ENCODE measurements at places on chromosomes 2 and 18.

DNA sequence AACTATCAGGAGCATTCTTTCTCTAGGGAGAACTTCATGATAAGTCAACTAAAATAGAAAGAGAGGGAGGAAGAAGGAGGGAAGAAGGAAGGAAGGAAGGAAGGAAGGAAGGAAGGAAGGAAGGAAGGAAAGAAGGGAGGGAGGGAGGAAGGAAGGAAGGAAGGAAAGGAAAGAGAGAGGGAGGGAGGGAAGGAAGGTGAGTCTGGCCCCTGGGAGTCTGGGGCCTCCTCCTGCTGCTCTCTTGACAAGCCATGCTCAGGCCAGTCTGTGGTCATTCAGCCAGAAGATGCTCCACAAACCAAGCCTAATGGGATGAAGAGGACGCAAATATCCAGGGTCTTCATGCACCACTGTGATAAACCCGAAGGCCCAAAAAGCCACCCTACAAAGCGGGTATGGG lies 216.4 kb upstream of the AGAP1 start:
- no peak for DNase-seq

- no peak for DNase-seq
Observed at GRCh38 chr2:126882736-126883665, 15.7 kb upstream of the TEX51 start.

DNA sequence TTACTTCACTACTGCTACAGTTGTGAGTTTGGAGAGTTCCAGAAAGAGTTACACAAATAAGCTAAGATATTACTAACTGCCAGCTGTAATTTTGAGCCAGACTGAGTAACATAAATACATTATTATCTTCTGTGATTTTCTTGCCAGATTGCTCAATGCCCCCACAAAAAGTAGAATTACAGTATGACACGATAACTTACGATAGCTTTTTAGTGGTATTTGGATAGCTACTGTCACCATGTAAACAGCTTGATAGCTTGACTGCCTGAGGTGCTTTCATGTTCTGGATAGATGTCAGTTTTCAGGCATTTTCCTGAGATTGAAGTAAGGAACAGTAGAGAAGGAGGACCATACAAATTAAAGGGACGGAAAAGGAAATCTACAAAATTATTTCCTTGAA lies 533.3 kb downstream of the SOCS6 start:
- DNase-seq, result no peak

- DNase-seq, result no peak
Observed at GRCh38 chr2:120601566-120601965, 134.1 kb upstream of the GLI2 start.

- peak; percentile 30 for DNase-seq
Observed at GRCh38 chr2:11710210-11710609, 36.2 kb upstream of the LPIN1 start.

- no peak for DNase-seq
Observed at GRCh38 chr2:47038656-47039488, 116.2 kb downstream of the STPG4 start.

- DNase-seq, result no peak
Observed at GRCh38 chr2:101036562-101036961, 34.5 kb downstream of the RPL31 start.

- DNase-seq, result no peak
Observed at GRCh38 chr2:225452677-225453076, 53.2 kb downstream of the NYAP2 start.

GRCh38 chr18:64099244-64099643 lies 49.6 kb downstream of the LINC00305 start:
- no peak for DNase-seq

DNA sequence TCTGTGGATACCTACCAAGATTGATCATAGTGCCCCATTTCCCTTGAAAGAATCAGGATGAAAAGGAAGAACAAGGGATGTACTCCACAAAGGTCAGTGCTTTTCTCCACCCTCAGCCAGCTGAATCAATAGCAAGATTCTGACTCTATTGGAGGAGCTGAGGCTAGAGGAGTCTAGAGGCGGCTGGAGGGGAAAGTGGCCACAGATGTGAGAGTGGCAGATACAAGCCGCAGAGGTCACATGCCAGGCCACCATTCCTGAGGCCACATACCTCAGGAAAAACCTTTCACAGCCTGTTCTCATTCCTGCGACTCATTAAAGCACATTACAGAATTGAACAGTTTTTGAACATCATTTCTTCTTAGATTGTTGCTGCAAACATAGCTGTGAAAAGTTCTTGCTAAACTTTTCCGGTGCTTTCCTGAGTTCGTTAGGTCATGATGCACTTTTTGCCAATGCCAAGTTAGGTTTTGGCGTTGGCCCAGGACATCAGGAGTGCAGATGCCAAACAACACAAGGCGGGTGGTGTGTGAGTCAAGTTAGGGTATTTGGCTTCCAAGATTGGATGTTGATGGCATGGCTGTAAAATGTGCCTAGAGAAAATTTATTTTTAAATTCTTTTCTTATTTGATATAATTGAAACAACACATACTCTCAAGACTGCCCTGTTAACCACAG lies 160.7 kb upstream of the SP5 start:
- DNase-seq, result peak; percentile 34

GRCh38 chr2:10136101-10136934 lies 13.8 kb downstream of the RRM2 start:
- no peak for DNase-seq

- peak; percentile 71 for DNase-seq
Observed at GRCh38 chr18:37484983-37485834, 80.4 kb downstream of the CELF4 start.

DNA sequence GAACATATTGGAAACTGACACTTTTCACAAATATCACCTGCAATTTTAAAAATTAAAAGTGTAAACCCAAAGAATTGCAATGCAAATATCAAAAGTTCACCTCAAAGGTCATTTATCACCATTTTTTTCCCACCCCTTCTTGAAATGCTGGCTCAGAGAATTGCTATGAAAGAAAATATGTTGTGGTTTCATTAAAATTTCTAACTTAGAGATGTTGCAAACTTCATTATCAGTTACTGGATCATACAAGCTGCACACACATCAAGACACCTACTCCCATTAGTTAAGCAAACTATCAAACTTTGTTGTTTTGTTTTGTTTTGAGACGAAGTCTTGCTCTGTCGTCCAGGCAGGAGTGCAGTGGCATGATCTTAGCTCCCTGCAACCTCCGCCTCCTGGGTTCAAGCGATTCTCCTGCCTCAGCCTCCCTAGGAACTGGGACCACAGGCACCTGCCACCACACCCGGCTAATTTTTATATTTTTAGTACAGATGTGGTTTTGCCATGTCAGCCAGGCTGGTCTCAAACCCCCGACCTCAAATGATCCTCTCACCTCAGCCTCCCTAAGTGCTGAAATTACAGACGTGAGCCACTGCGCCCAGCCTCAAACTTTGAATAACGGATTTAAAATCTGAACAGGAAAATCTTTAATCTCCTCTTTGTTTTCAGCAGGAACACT lies 37.0 kb downstream of the STK39 start:
- DNase-seq, result no peak

GRCh38 chr18:45663403-45664045 lies 48.2 kb downstream of the SLC14A2 start:
- no peak for DNase-seq

- DNase-seq, result no peak
Observed at GRCh38 chr2:173393186-173393585, 38.5 kb downstream of the CDCA7 start.

DNA sequence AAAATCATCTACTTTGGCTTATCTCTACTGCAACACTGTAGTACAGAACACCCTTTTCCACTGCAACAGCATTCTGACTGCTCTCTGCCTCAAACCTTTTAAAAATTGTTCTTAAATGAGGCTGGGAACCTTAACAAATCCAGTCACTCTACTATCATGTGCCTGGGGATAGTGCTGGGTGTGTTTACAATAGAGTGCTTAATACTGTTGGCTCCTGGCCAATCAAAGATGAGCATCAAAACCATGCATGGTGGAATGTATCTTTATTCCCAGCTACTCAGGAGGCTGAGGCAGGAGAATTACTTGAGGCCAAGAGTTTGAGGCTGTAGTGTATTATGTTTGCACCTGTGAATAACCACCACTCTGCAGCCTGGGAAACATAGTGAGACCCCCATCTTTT lies 7.4 kb downstream of the ANKAR start:
- DNase-seq, result no peak

DNA sequence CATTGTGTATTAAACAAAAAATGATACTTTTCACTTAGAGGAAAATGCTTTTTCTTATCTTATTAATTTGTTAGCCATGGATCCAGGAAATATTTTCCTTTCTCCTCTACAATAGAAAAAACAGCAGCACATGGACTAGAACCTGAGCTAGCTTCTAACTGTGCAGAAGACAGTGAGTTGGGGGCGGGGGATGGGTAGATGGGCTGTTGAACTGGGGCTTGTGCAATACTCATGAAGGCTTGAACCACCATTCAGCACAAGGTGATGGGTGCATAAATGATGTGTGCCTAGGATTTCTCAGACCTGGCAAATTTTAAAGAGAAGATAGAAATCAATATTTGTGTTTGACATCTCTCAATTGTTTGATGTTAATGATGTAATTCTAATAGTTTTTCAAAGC lies 42.0 kb downstream of the COL5A2 start:
- DNase-seq, result no peak

DNA sequence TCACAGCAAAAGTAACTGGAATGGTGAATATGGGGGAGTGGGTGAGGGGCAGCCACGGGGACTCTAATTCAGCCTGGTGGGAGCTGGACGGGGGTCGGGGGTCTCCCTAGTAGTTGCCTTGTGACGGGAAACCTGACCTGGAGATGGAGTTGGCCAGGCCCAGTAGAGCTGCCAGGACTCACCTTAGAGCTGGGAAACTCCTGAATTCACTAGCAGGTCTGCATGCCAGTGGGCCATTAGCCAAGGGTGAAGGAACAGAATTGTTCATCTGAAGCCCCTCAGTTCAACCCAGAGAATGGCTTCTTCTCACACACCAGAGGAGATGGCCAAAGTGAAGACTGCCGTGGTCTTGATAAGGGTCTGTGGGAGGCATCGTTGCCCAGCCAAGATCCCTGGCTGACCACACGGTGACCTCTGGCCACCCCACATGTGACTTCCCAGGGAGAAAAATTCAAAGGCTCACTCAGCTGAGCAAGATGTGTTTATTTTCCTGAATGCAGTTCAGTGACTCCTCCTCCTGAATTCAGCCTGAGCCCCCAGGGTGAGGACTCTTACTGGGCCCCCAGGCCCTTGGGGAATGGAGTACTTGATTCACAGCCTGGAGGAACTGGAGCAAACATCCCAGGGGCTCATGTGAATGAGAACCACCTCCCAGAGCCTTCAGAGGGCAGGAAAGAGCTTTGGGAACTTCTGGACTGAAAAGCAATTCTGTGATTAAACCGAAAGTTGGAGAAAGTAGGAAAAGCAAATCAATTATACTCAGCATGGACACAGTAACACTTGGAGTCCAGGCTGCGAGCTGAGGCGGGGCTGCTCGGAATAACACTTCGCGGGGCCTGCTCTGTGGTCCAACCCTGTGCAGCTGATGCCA lies 25.2 kb downstream of the MOCOS start:
- peak; percentile 2 for DNase-seq

DNA sequence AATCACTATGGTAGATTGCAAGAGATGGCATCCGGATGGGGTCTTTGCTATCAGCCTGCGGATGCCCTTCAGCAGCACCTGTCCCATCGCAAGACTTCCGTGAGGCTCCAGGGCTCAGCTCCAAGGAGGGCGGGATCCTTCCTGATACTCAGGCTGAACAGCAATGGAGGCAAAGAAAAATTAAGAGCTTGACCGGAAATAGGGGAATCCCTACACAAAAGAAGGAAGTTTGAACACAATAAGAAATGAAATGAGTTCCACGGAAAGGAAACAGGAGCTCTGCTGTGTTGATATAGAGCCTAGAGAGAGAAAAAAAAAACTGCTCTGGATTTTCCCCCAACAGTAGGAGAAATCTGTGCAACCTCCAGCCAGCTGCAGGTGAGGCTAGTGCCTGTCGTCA lies 91.9 kb downstream of the ARL4C start:
- DNase-seq, result no peak

DNA sequence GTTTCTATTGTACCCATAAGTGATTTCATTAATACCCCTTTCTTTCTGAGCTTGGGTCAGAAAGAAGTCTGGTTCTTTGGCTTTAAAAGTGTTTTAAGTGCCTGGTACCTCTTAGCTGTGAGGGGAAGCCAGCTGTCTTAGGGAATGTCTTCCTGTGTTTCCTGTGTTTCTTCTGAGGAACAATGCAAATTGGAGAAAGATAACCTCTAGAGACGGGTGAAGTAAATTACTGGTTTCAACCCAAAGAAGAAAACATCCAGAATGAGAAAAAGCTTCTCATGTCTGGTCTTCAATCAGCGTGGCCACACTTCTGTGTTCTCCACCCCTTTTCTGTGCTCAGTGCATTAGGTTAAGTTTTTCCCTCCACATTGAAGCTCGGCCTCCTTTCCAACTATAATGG lies 10.2 kb upstream of the CHN1 start:
- DNase-seq, result no peak

GRCh38 chr2:139098961-139099360 lies 318.8 kb upstream of the NXPH2 start:
- DNase-seq, result no peak

GRCh38 chr2:46241344-46241743 lies 55.9 kb upstream of the EPAS1 start:
- DNase-seq, result no peak

DNA sequence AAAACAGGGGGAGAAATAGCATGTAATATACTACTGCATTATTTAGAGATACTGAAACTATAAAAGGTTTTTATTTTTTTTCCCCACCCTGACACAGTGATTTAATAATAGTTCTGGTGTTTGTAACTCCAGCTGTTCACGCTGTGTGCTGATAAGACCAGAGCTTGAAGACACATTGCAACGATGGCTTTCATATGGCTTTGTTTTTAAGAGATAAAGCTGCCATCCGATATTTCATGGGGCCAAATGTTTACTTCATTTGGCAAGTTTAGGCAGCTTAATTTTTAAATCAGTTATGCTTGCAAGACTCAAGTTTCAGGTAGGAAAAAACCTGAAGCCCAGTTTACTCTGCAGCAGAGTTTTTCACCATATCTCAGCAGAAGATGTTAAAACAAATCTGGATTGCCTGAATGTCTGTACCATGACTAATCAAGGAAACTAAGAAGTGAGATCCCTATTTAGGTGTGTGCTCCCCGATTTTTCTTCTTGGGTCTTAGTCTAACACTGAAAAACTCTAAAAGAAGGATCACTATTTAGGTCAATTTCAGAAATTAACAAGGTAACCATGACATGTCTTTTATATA lies 508.6 kb downstream of the PARD3B start:
- no peak for DNase-seq
